Stimulated activated CD4-positive, alpha-beta T cell treated with anti-CD3 and anti-CD28 coated beads, TNF-alpha, amount 100 ng/mL, for 1 hour (primary cell): ENCODE measurements at places on chromosomes 4 and X.

- no peak for DNase-seq
Measured at GRCh38 chr4:127251423-127251822, 381.3 kb upstream of the INTU start.

- DNase-seq: no peak
Measured at GRCh38 chr4:1211891-1212545, 36.9 kb downstream of the CTBP1 start.

DNA sequence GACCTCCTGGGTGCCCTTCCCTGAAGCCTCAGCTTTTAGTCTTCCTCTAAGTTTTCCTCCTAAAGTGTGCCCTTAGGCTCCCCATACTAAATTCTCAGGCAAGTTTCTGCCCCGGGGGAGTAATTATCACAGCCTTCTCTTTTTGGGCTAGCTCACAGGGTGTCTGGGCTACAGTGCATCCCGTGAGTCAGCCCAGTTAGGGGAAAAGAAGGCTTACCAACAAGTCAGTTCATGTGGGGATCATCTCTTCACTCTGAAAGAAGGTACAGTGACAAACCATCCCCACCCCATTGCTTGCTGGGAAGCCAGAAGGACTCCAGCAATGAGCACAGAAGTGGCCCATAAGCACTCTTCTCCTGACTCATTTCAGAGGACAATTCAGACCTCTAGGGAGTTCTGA is 134.7 kb upstream of the FAM9C start:
- no peak for DNase-seq

- DNase-seq: peak; percentile 32
Measured at GRCh38 chr4:99405433-99406115, 29.6 kb downstream of the ADH7 start.

- DNase-seq: no peak
Measured at GRCh38 chrX:74423289-74423998, 2.2 kb downstream of the SLC16A2 start.

DNA sequence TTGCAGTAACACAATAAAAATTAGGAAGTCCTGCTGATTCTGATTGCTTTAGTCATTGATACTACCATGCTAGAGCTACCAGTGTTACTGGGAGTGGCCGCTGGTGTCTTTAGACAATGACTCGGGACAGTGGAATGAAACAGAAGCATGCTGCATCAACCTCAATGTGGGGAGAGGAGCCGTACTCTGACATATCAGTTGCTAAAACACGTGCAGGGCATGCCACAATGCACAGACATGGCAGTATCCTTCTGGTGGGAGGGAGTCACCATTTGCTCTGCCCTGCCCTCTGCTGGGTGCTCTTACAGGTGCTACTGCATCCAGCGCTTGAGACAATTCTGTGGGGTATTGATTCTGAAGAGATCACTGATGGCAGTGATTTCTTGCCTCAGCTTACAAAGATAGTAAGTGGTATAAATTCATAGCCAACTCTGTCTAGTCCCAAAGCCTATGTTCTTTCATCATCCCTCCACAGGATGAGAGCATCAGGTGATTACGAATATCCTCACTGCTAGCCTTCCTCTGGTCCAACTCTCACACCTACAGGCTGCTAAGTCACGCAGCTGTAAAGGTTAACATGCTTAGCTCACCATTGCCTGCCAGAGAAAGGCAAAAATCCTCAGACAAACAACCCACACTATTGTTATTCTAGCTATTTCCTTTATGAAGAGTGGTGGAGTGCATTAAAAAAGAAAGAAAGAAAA is 43.7 kb downstream of the NSG1 start:
- DNase-seq: peak; percentile 12

- DNase-seq: no peak
Measured at GRCh38 chrX:119690921-119691716, 1.8 kb downstream of the SEPTIN6 start.

DNA sequence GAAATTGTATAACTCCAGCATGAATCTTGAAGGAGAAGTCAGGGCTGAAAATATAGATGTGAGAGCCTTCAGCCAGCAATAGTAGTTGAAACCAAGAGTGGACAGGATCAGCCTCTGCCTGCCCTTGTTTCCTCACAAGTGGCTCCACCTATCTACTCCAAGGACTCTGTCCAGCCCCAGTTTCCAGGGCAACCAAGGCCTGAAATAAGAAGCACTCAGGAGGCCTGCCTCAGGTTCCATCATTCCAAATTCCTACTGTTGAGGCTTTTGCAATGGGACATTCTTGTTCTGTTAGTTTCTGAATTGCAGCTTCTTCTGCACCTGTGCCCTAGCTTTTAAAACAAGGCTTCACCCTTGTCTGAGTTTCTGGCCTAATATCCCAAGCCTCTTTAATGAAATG is 41.6 kb downstream of the TRPC5OS start:
- no peak for DNase-seq

GRCh38 chr4:81786766-81787165 is 315.1 kb upstream of the RASGEF1B start:
- DNase-seq: no peak

DNA sequence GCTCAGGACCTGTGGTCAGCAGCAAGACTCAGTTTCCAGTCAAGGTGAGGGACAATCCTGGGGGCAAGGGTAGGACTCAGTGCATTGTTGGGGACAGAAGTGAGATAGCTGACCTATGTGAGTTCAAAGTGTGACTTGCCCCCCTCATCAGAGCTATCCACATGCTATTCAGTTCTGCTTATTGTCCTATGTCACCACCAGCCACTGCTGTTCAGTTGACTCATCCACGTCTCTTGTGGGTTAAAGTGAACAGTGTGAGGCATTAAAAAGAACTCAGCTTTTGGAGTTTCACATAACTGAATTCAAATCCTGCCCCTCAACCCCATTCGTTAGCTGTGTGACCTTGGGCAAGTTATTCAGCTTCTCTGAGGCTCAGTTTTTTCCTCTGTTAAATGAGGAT is 4.4 kb upstream of the APLN start:
- no peak for DNase-seq

DNA sequence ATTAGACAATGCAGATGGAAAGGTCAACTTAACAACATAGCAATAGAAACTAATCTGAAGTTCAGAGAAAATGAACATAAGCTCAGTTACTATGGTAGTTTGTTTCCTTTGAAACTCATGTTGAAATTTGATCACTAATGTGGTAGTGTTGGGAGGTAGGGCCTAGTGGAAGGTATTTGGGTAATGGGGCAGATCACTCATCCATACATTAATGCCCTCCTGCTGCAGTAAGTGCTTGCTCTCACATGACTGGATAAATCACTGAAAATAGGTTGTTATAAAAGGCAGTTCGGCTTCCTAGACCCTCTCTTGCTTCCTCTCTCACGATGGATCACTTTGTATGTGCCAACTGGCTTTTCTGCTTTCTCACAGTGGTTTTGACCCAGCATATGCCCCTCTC is 567.4 kb upstream of the GALNT7 start:
- DNase-seq: no peak

DNA sequence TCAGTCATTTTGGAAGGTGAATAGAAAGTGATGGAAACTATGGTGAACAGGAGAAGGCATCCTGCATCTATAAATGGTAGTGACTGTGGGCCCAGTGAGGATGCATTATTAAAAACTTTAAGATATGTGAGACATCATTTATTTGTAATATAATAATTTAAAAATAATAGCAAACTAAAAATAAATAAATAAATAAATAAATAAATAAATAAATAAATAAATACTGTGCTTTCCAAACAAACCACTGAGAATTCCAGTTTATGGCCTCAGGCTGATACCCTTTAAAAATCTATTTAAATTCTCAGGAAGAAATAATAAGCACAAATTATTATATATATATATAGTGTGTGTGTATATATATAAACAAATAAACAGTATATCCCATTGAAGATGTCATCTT is 248.0 kb upstream of the DCAF8L1 start:
- no peak for DNase-seq

DNA sequence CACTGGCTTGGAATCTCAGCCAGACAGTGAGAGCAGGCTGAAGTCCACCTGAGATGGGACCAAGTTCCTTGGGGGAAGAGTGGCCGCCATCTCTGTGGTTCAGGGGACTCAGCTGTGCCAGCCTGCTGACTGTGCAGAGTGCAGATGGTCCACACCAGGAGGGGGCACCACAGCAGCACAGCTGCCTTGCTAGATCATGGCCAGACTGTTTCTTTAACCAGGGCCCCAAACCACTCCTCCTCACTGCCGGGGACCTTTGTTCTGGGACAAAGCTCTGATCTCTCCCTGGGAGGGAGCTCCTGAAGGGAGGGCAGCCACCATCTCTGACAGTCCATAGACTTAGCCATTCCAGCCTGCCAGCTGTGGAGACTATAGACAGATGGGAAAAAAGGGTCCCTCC is 2189.6 kb downstream of the PCDH7 start:
- DNase-seq: no peak

DNA sequence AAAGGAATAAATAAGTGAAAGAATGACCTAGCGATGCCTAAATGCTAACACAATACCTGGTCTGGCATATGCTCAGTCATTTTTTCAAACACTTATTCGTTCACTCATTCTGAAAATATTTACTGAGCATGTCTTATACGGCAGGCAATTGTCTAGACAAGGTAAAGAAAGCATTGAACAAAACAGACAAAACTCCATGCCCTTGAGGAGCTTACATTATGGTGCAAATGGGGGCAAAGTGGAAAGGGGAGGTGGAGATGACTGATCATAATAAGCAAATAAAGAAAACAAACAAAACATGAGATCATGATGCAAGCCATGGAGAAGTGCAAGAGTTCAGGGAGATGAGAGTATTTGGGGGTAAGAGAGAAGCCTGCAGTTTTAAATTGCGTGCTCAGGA is 334.6 kb upstream of the PPARGC1A start:
- DNase-seq: no peak

- no peak for DNase-seq
Measured at GRCh38 chr4:110104661-110105060, 93.8 kb downstream of the ELOVL6 start.

DNA sequence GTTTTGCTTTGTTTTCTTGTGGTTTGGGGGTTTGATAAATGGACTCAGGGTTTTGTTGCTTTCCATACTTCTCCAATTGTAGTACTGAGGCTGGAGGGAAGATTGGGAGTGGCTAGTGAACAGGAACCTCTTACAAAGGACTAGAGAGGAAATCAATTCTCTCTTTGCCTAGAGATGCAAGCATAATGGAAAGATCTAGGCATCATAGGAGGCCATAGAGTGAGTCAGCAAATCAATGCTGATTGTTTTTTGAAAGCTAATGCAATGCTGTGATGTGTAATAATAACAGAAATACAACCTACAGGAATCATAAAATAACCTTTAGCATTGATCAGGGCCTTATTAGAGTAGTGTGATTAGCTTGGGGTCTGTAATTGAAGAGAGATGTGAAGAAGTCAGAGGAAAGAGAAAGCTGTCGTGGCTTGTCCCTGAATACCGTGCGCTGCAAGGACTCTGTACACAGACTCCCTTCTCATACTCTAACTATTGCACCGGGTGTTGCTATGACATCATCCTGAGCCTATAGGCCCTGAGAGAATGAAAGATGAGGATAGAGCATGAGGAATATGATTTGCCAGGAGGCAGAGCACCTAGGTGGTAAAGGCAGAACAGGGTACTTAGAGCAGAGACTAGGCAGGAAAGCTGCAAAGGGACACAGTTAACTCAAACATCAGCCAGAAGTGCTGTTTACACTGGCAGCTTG is 29.3 kb upstream of the GPR101 start:
- no peak for DNase-seq

GRCh38 chr4:152780267-152780778 is 569 bp downstream of the ARFIP1 start:
- no peak for DNase-seq

DNA sequence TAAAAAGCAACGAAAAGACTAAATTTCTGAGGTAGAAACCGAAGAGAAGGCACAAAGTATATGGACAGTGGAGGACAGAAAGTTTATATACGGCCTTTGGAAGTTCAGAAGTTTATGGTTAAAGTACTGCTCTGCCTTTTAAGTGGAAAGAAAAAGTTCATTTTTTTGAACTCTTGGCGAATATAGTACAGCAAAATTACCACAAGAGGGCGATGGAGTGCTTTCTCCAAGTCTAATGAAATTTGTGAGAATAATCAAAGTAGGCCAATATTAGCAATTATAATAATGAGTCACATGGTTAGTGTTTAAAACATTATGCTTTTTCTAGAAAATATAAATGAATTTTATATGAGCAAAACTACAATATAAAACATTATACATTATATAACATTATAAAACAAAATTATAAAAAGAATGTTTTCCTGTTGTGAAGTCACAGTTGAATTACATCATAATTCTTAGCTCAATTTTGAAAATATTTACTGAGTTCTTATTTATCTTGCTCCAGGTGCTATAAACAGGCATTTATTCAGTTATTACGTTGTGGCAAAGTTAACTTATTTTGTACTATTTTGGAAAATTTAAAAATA is 136.2 kb upstream of the BMPR1B start:
- no peak for DNase-seq

DNA sequence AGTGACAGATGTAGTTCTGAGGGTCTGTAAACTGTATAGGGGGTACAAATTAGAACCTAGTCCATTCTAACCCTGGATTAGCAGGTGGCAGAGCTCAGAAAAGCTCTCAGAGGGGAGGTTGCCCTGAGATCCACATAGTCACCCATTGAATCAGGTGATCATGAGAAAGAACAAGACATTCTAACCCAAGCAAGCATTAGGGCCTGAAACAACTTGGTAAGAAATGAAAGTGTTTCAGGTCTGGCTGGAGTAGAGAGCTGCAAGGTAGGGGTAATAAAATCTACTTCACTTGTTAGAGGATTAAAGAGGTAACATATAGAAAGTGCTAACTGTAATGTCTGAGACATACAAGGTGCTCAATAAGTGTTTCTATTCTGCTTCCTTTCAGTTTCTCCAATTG is 8.8 kb upstream of the BMP2K start:
- DNase-seq: no peak

DNA sequence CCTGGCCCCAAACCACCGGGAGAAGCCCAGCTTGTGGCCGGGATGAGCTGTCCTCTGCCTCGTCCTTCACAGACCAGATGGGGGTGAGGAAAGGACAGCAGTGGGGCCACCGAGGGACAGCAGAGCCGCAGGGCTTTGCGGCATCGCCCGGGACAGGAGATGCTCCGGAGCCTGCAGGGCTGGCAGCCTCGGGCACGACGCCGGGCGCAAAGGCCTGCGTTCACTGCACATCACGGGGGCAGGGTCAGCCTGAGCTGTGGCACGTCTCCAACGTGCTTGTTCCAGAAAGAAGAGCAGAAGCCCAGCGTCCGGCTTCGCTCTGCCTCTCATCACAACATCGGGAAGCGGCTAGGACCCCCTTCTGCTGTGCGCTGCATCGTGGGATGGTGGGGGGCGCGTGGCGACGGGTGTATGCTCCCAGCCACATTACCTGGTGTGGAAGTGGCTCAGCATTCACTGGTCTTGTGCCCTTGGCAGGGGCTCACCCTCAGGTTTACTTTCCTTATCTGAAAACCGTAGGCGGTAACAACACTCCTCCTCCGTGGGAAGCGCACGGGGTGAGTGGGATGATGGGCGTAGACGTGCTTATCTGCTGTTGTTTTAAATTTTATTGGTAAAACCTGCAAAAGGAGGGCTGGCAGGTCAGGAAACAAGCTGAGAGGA is 7.4 kb downstream of the TADA2B start:
- DNase-seq: no peak

DNA sequence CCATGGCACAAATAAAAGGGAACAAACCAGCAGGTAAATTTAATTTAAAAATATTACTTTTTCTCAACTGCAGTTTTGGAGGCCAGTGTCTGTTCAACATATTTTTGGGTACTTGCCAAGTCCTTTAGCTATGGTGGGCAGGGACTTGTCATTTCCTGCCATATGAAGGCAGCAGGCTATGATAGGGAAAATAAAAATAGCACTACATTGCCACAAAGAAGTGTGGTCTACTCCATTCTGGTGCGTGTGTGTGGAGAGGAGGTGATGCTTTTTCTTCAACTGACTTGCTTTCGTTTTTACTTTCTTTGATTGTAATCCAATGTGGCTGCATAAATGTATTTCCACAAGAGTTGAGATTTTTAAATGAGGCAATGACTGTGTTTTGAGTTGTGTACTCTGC is 17.2 kb downstream of the GPR174 start:
- no peak for DNase-seq
